Skin of body (tissue), 3 donors: ENCODE measurements at places on chromosomes 2 and 18. TPM values are rescaled to one million over a fixed set of nuclear protein-coding genes. Genes with fewer than 3 reads are reported as not detected.
A peak's percentile ranks its signal among the peaks of the same experiment; 100 is the strongest.

DNA sequence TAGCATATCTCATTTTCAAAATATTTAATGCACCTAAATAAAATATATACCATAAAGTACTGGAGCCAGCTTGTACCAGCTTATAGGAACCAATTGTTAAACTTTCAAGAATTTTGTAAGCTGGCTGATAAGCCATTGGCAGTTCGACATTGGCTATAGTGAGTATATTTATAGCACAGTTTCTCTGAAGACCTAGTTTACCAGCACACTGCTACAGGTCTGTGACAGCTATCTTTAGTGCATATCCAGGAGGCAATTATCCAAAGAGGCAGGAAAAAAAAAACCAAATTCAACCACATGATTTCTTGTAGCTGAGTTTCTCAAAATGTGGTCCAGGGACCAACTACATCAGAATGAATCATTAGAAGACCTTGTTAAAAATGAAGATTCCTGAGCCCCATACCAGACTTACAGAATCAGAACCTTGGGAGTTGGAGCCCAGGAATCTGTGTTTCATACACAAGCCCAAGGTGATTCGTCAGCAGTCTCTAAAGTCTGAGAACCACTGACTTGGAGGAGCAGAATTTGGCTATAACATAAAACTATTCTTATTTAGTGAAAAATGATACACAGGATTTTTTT, 279.0 kb upstream of the NRP2 start:
- DNase-seq = no peak

DNA sequence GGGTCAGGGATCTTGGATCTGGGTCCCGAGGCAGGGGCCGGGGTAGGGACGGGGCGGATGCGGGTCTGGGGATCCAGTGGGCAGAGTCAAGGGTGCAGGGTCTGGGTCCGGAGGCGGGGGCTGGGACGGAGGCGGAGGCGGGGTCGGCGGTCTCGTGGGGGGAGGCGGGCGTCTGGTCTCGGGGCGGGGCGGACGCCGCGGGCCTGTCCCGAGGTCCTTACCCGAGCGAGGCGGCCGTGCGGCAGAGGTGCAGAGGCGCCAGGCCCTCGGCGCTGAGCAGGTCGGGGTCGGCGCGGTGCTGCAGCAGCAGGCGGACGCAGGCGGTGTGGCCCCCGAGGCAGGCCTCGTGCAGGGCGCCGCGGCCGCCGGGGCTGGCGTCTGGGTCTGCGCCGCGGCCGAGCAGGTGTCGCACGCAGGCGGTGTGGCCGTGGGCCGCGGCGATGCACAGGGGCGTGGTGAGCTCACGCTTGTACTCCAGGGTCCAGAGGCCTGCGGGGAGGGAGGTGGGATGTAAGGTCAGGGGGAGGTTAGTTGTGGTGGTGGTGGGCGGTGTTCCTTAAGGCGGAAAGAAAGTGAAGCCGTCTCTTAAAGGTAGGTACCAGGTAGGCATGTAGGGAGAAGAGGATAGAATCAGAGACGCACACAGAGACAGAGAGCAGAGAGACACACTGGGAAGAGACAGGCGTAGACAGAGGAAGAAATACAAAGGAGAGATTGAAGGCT, 26.6 kb downstream of the ASB18 start:
- no peak for DNase-seq

GRCh38 chr2:238811759-238812158, 36.1 kb upstream of the TWIST2 start:
- peak; percentile 82 for DNase-seq

DNA sequence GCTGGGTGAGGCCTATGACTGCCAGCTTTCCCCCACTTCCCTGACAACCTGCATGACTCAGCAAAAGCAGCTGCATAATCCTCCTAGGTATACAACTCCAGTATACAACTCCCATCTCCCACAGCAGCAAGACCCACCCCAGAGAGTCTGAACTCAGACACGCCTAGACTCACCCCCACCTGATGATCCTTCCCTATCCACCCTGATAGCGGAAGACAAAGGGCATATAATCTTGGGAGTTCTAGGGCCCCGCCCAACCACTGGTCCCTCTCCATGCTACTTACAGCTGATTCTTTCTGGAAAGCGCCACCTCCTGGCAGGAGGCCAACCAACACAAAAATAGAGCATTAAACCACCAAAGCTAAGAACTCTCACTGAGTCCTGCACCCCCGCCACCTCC, 296.5 kb downstream of the DCC start:
- no peak for DNase-seq

DNA sequence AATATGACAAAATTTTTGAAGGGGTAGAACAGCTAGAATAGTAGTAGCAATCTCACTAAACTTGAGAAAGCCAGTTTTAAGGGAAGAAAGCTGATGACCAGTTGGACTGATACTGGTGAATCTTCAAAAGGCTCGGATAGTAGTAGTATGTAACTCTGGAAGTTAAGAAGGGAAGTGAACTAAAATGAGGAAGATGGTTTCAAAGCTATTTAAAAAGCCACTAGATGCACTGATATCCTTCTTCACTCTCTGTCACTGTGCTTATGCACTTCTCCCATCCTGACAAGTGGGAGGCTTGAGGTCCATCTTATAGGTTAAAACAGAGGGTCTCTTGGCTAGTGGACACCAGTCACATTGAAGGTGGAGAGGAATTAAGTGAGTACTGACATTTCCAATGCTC, 141.1 kb downstream of the NCOA1 start:
- no peak for DNase-seq

DNA sequence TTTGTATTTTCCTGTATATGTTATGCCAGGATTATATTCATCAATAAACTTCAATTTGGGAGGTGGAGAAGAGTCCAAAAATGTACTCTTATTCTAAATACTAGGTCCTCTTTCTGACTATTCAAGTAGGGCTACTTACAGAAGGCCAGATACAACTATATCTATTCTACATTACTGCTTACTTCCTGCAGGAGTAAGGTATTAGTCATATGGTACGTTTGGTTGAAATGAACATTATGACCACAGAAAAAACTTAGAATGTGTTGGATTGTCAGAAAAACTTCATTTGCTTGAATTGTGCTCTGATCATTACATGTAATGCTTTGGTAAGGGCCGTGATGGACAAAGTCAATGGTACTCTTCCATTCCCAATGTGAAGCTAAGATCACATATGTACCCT, 35.0 kb downstream of the STAT4 start:
- DNase-seq = no peak

DNA sequence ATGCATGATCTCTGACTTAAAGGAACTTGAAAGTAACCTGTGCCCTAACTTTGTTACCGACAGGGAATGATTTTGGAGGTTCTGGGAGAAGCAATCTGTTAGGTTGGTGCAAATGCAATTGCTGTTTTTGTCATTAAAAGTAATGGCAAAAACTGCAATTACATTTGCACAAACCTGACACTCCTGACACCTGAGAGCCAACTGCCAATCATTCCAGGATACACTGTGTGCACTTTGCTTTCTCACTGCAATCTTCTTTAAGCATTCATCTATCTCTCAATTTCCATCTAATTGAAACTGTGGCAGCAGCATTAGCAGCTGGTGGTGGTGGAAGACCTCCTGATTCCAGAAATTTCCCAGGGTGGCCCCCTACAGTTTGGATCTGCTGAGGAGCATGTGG, 87.6 kb upstream of the CYP1B1 start:
- no peak for DNase-seq

DNA sequence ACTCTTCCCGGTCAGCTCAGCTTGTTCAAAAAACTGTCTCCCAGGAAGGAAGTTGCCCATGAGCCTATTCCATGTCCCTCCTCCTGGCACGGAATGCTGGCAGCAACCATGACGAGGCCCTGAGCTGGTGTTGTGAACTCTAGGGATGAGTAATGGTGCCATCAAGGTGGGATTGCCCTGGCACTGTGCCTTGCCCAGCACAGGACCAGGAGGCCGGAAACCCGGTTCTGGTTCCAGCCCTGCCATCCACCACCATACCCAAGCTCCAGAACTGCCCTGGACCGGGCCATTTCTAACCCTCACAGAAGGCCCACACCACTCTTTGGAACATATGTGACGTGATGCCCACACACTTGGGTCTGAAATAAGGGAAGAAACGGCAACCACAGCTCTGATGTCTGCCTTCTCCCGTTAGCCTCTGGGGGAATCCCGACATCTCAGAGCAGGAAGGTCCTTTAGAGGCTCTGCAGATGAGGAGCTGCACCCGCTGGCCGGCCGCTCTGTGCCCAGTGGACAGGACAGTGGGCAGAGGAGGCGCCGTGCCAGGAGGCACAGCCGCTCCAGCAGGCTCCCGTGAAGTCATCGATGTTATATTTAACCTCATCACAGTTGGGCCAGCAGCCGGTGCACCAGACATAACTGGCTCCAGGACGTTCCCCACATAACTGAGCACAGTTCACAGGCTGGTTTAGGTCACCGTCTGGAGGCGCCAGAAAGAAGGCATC, 462.1 kb upstream of the ID2 start:
- DNase-seq = no peak

- DNase-seq = no peak
Measured at GRCh38 chr2:100630473-100630977, 67.7 kb downstream of the PDCL3 start.

DNA sequence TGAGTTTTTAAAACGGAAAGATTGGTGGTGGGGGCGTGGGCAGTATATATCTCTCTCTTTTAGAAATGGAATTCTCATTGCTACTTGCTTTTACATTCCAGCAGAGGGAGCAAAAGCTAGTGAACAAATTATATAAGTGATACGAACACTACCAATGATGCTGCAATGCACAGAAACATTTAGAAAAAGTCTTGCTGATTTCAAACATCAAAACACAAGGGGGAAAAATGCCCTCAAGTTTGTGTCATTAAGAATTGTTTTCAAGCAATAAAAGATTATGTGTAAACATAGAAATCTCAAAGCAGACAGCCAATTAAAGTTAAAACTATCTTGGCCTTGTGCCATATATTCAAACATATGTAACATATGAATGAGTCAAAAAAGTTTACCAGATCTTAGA, 296.3 kb upstream of the KCNJ3 start:
- DNase-seq = peak; percentile 46

DNA sequence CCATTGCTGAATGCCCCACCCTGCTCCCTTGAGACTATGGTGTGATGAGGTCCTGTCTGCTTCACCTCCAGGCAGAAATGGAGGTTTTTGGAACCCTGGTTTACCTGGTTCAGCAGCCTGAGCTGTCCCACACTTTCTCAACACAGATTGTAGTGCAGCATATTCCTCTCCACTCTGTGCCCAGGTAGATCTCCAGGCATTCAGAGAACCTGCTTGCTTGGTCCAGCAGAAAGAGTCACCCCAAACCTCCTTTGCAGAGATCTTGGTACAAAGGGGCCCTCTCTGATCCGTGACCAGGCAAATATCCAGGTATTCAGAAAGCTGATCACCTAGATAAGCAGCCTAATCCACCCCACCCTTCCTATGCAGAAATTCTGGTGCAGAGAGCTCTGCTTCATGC, 1288.2 kb upstream of the CRIM1 start:
- no peak for DNase-seq

DNA sequence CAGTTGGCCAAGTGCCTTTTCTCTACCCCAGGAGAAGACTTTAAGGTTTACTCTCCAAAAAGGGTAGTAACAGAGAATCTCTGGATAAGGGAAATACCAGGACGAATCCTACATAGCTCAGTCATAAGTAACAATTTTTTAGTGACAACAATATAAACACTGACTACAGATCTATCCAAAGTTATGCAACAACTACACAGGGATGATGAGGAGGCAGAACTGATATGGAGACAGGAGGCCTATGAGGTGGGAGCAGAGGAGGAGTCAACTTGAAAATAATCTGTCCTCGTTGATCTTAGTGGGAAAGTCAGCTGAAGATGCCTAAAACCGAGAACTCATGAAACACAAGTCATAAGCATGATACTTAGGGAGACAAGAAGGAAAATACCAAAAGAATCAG, 40.2 kb downstream of the SLC35F5 start:
- no peak for DNase-seq

- DNase-seq = no peak
Measured at GRCh38 chr2:29262681-29263260, 147.6 kb downstream of the CLIP4 start.

- DNase-seq = no peak
Measured at GRCh38 chr2:138223319-138223718, 259.0 kb downstream of the HNMT start.

- DNase-seq = peak; percentile 76
Measured at GRCh38 chr2:37323781-37324535, 675 bp downstream of the PRKD3 start.

- DNase-seq = no peak
Measured at GRCh38 chr2:10956006-10956790, 44.5 kb downstream of the KCNF1 start.

- DNase-seq = peak; percentile 35
Measured at GRCh38 chr2:218962859-218963492, 3.5 kb downstream of the CDK5R2 start.

- no peak for DNase-seq
Measured at GRCh38 chr2:145352484-145352883, 832.6 kb upstream of the ZEB2 start.

GRCh38 chr18:46341986-46342525, 237.9 kb downstream of the HAUS1 start:
- no peak for DNase-seq

GRCh38 chr2:231343006-231343710, 52.4 kb upstream of the B3GNT7 start:
- DNase-seq = no peak

DNA sequence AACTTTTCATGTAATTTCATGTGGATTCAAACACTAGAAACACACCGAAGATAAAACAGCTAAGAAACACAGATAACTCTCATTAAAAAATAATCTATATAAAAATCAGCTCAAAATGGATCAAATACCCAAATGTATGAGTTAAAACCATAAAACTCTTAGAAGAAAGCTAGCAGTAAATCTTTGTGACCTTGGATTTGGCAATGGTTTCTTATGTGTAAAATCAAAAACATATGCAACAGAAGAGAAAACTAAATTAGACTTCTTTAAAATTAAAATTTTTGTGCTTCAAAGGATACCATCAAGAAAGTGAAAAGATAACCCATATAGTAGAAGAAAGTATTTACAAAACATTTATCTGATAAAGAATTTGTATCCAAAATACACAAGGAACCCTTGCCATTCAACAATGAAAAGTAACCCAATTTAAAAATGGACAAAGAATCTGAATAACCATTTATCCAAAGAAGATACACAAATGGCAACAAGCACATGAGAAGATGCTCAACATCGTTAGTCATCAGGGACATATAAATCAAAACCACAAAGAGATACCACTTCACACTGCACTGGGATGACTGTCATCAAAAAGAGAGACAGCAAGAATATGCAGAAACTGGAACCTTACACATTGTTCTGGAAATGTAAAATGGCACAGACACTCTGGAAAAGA, 27.5 kb downstream of the GAREM1 start:
- DNase-seq = no peak

Gene SS18
- total RNA-seq = 91.6 TPM

Gene GBX2
- not detected for total RNA-seq

Gene TRIM43
- 0.10 TPM for total RNA-seq

Gene NT5C1B
- total RNA-seq = not detected

Gene ABCB6
- 23.8 TPM for total RNA-seq

Gene GPATCH11
- total RNA-seq = 8.3 TPM

Gene RAD51AP2
- 0.20 TPM for total RNA-seq

Gene MYO1B
- total RNA-seq = 150 TPM

Gene HOXD9
- total RNA-seq = 4.7 TPM

Gene MOCOS
- 1.6 TPM for total RNA-seq
